Activated T-helper 1 cell treated with anti-CD3 and anti-CD28 coated beads, Interleukin-2, amount 50 U/mL, for 16 hours (primary cell): ENCODE measurements at places on chromosomes 5 and 9.

DNA sequence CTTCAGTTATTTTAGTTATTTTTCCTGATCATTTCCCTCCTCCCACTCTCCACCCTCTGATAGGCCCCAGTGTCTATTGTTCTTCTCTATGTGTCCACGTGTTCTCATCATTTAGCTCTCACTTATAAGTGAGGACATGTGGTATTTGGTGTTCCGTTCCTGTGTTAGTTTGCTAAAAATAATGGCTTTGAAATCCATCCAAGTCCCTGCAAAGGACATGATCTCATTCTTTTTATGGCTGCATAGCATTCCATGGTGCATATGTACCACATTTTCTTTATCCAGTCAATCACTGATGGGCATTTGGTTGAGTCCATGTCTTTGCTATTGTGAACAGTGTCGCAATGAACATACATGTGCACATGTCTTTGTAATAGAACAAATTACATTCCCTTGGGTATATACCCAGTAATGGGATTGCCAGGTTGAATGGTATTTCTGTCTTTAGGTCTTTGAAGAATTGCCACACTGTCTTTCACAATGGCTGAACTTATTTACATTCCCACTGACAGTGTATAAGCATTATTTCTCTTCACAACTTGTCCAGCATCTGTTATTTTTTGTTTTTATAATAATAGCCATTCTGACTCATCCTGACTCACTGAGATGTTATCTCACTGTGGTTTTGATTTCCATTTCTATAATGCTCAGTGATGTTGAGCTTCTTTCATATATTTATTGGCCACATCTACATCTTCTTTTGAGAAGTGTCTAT is 17.2 kb upstream of the DIRAS2 start:
- DNase-seq, result no peak

GRCh38 chr9:124844291-124844690 is 9.0 kb upstream of the WDR38 start:
- DNase-seq, result no peak

- DNase-seq, result no peak
Measured at GRCh38 chr5:111787006-111787405, 30.0 kb upstream of the NREP start.

DNA sequence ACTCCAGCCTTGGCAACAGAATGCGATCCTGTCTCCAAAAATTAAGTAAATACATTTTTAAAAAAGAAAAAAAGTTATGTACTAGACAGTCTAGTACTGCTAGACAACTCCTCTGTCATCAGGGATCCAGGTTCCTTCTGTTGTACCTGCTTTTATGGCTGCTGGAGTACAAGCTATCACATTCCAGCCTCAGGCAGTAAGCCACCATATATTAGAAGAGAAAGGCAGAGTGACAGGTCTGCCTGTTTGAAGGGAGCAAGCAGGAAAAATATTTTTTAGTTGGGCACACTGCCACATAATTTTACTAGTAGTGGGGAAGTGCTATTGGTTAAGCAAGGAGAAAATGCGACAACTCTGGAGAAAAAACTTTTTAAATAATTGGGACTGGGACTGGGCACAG is 10.9 kb downstream of the RPS6 start:
- no peak for DNase-seq

DNA sequence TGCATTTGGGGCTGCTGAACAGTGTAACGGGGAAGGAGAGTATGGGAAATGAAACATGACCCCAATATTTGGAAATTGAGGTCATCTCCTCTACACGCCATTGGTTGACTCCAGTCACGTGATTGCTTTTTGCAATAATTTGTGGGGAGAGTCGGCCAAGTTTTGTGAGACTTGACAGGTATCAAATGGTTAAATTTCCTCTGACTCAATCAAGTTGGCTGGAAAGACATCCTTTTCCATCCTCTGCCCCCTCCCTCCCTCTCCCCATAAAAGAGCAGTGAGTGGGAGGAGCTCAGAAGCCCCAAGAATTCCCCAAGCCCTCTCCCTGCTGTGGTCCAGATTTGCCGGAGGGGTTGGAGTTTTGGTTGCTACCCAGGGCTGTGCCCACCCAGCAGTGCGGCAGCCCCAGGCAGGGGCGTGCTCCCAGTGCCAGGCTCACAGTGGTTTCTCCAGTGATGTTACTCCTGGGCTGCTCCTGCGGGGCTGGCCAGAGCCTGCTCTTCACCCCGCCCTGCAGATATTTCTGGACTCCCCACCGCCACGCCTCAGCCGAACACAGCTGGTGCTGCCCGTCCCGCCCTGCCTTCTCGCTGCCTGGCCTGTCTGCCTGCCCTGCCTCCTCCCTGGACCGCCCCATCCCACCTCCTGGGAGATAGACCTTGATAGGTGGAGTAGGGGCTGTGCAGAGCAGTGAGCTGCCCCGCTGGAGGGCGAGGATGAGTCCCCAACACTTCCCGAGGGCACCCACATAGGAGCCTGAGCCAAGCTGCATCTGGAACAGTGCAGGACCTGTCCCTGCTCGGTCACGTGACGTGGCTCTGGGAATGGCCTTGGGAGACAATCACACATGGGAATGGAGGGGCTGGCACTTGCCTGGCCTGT is 3.4 kb downstream of the COL5A1 start:
- no peak for DNase-seq

GRCh38 chr5:176432707-176433106 is 15.5 kb upstream of the FAF2 start:
- DNase-seq, result no peak

- no peak for DNase-seq
Measured at GRCh38 chr5:95020345-95020744, 264.5 kb downstream of the MCTP1 start.

GRCh38 chr9:133003671-133004090 is 25.2 kb downstream of the GFI1B start:
- no peak for DNase-seq

GRCh38 chr9:111463048-111463447 is 21.1 kb downstream of the ECPAS start:
- no peak for DNase-seq

GRCh38 chr5:168072665-168073064 is 218.8 kb upstream of the WWC1 start:
- no peak for DNase-seq

GRCh38 chr9:123724211-123724796 is 205.6 kb downstream of the DENND1A start:
- no peak for DNase-seq

GRCh38 chr9:23774266-23774665 is 51.8 kb downstream of the ELAVL2 start:
- no peak for DNase-seq

- no peak for DNase-seq
Measured at GRCh38 chr9:130104491-130105193, 50.9 kb downstream of the GPR107 start.

- no peak for DNase-seq
Measured at GRCh38 chr9:111945216-111945615, 48.6 kb downstream of the UGCG start.

DNA sequence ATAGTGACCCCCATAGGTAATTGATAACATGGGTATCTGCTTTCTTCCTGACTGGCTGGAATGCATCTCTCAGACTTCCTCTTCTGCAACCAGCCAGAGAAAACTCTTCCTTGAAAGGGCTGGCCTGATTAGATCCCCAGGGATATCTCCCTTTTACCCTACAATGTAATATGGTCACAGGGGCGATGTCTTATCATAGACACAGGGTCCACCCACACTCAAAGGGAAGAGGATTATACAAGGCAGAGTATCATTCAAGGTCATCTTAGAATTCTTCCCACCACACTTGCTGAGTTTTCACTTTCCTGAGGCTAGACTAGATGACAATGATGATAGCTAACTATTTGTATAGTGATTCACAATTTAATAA is 33.2 kb downstream of the TTLL11 start:
- DNase-seq, result no peak

DNA sequence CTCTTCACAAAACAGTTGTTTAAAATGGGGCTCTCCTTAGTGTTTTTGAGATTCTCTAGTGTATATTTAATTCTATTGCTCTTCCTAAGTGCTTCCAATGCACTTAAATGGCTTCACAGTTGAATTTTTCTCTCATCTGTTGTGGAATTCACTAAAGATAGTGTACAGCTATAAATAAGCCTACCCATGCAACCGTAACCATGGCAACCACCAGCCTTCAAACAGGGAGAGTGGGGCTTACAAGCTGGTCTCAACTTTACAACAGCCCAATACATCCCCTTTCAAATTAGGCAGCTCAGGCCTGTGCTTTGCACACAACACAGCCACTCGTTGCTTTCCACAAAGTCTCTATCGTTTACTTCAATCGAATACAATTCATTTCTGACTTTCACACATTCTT is 144.0 kb upstream of the PLPPR1 start:
- DNase-seq, result no peak

DNA sequence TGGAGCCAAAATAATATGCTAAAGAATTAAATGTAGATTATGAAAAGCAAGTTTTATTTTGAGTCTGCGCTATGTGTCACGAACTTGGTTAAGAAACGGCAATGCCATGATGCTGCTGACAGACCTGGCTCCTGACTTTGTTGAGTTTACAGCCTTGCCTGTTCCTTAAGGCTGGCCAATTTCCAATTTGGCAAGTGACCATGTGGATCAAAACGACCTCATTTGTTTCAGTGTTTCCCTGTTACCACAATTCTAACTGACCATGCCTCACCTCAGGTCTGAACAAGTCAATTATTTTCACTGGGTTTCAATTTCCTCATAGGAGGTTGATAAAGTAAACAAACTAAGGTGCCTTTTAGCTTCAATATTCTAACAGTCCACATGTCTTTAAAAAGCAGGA is 461.4 kb downstream of the ZNF608 start:
- no peak for DNase-seq

GRCh38 chr9:88355166-88355565 is 33.1 kb upstream of the SPIN1 start:
- DNase-seq, result no peak

DNA sequence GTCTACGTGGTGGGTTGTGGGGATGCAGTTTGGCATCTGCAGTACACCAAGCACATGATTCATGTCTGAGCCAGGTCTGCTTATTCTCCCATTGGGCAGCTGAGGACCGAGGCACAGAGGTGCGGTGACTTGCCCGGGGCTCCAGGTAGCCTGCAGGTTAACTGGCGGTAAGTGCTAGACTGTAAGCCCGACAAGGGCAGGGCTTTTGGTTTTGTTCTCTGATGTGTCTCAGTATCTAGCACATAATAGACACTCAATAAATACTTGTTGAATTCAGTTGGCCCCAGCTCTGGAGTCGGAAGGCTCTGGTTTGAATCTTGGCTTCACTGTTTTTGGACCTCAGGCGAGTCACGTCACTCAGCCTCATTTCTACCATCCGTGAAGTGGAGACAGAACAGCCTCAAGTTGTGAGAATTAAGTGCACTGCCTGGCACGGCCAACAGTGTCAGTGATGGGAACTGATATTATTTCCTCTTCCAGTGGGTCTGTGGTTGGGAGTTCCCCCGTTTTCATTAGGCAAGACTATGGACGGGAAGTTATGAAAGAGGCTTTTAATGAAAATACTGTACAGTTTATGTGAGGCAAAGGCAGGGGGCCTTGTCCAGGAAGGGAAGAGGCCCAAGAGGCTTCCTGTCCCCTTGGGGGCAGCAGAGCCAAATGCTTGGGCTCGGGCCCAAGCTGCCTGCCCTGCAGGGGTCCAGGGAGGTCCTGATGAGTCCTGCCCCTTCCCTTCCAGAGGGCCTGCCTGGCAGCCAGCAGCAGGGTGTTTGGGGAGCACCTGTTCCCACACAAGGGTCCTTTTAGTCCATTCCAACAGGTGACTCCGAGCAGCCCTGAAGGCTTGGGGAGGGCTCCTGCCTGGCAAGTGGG is 3.3 kb downstream of the PRELID1 start:
- DNase-seq, result no peak

DNA sequence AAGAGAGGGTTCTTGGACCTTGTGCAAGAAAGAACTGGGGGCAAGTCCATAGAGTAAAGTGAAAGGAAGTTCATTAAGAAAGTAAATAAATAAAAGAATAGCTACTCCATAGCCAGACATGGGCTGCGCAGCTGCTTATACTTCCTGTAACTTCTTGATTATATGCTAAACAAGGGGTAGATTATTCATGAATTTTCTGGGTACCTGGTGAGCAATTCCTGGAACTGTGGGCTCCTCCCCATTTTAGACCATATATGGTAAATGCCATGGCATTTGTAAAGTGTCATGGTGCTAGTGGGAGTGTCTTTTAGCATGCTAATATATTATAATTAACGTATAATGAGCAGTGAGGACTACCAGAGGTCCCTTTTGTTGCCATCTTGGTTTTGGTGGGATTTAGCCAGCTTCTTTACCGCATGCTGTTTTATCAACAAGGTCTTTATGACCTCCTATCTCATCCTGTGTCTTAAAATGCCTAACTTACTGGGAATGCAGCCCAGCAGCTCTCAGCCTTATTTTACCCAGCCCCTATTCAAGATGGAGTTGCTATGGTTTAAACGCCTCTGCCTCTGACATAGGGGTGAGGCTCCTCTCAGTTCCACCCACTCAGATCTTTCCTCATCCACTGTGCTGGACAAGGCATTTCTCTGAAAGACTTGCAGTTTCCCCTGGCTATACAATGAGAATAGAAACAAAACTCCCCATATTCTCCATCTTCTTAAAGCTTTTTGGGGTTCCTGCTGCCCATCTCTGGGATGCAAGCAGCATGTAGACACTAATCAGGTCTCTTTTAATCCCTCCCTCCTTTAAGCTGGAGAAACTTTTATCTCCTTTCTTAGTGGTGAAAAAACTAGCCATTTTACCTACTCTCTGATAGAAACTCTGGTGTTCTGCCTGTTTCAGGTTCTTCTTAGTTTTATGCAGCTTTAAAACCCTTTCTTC is 91.2 kb downstream of the ARRDC3 start:
- DNase-seq, result no peak

DNA sequence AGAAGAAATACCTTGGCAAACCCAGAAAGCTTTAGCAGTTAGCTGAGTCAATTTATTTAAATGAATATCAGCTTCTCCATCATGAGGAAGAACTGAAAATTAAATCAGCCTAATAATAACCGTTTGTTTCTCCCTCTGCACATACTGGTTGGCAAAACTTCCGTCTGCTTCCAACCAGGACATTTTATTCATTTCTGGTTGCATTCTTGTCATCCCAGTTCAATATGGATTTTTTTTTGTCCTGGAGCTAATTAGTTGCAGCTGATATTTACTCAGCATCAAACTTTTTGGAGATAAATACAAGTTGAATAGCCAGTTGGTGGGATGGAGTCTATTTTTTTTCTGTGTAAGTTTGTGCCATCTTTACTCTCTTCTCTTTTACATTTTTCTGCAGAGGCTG is 126.5 kb upstream of the GDNF start:
- DNase-seq, result no peak

DNA sequence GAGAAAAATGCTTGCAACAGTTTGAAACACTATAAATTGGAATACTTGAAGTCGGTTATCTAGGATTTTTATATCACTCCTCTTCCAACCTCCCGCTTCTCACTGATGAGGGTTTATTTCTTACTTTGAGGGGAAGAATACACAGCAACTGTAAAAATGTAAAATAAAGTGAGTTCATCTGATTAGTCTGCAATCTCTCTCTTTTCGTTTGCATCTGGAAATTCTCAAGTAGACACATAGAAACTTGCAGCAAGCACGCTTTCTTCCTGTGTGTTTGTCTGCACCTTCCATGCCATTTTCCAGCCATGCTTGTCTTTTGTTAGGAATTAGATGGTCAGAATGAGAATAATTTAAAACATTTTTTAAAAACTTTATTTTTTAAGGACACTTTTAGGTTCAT is 45.1 kb upstream of the TAF11L2 start:
- no peak for DNase-seq
